ENCODE measurements at places on chromosomes 1 and 21.
A peak's percentile ranks its signal among the peaks of the same experiment; 100 is the strongest.

DNA sequence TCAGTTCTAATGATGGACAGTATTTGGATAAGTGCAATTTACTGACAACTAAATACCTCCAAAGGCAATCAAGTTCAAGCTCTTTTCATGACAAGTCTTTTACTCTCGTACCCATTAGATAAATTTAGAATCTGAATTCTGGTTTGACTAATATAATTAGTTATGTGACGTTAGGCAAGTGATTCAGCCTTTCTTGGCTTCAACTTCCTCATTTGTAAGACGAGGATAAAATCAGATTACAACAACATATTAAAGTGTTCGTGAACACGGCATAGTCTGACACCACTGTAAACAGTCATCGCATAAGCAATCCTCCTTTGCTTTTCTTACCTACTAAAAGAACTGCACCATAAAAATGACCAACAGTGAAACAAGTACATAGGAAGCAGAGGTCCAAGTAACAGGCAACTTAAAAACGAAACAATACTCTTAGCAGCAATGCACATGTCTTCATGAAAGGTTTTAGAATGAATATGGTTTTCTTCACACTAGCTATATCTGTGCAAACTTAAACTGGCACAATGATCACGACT is 25.7 kb downstream of the COA6 start:
- DNase-seq = no peak

- DNase-seq = no peak
Observed at GRCh38 chr1:54429838-54430237, 23.6 kb upstream of the SSBP3 start.

GRCh38 chr1:177984136-177984525 is 14.3 kb upstream of the SEC16B start:
- peak; percentile 31 for DNase-seq

DNA sequence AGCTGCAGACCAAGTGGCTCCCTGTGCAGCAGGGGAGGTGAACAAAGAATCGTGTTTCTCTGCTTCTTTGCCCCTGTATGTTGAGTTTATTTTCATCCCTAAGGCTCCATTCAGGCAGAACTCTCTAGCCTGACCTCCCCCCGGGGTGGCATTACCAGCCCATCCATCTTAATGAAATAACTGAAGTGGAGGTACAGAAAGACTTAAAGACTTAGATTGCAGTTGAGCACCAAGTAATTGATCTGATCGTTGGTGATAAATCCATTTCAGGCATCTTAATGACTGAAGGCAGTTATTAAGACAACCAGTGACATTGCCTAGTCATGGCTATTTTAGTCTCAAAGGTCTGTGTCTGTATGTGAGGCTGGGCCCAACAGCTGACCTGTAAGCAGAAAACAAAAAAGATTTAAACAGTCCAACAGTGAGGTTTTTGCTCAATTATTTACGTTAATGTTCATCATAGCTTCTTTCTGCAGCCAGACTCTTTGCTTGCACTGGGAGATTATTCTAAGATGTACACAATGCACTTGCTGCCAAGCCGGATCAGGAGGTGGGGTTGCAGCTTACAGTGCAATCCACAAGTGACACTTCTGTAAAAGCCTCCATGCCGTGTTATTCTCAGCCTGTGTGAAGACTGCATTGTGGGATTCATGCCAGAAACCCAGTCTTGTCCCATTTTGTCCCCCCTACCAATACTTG is 363.0 kb upstream of the DUSP10 start:
- DNase-seq = no peak

GRCh38 chr1:59052166-59052590 is 244.7 kb upstream of the FGGY start:
- no peak for DNase-seq

DNA sequence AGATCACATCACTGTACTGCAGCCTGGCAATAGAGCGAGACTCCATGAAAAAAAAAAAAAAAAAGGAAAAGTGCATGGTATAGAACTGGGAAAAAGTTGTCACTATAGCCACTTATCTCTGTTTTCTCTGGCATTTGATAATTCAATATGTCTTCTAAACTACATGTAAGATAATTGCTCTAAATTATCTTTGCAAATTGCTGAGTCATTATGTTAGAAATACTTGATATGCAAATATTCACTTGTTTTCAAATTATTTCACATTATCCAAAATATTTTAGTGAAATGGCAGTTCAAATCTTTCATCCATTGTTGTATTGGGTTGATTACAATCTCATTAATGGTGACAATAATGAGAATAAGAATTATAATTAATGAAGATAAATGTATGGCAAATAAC is 1455.1 kb downstream of the KCNT2 start:
- DNase-seq = no peak

DNA sequence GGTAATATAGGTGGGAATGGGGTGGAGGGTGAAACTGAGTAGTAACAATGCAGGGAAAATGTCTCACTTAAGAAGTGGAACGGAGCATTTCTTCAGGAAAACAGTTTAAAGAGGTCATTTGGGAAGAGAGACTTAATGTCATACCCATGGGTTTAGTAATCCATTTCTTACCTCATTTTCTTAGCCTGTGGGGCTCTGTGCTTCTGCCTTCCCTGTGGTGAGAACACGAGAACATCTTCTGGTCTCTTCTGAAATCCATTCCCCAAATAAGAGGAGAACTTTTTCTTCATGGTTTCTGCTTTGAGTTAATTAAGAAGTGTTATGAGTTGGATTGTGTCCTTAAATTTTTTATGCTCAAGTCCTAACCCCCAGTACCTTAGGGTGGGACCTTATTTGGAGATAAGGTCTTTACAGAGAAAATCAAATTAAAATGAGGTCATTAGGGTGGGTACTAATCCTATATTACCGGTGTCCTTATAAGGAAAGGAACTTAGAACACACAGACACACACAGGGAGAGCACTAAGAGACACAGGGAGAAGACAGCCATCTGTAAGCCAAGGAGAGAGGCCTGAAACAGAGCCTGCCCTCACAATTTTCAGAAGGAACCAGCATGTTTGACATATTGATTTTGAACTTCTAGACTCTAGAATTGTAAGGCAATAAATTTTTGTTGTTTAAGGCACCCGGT is 5.4 kb downstream of the CCDC190 start:
- DNase-seq = no peak

GRCh38 chr1:225654277-225654597 is 1.3 kb upstream of the ENAH start:
- no peak for DNase-seq

DNA sequence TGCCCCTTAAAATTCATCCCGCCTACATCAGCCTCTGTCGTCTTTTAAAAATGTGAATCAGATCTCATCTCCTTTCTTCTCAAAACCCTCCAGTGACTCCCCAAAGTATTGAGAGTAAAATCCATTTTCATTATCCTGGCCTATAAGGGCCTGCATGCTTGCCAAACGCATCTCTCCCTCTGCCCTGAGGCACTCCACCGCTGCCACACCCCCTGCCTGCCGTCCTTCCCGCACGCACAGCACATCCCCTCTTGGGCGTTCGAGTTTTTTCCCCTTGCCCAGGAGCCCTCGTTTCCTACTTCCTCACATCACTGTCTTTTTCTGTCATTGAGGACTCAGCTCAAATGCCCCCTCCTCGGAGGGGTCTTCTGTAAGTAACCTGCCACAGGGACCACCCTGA is 53.3 kb upstream of the MTR start:
- no peak for DNase-seq

DNA sequence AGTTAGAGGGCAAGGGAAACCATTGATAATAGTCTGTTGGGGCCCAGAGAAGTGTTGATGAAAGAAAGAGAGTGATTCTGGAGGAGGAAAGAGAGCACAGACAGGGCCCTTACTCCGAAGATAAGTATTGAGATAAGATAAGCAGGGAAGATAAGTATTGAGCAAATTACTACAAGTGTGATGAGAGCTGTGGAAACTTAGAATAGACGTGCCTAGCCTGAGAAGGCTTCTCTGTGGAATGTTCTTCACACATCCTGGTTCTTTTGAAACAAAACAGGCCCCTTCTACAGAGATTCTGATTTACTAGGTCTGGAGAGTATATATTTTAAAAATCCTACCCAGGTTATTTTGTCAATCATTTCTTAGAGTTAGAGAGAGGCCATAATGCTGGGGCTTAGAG is 26.4 kb downstream of the FNBP1L start:
- DNase-seq = no peak

- no peak for DNase-seq
Observed at GRCh38 chr1:158942490-158942889, 11.1 kb downstream of the PYHIN1 start.

GRCh38 chr1:33133478-33134105 is 48.3 kb downstream of the TRIM62 start:
- DNase-seq = no peak

DNA sequence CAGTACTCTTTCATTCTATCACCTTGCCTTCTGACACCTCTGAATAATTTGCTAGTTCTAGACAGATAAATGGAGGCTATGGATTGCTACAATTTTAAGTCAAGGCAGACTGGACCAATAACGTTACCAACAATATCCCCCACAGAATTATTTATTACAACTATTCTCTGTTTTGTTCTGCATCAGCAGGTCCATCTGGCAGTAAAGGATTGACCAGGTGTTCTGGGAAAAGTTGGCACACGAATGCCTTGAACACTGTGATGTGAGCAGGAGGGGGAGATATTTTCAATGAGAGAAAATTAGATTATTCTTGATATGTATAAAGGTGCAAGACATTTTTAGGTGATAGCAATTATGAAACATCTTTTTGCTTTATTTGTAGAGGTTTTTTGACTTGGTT is 718.8 kb upstream of the TMPRSS15 start:
- DNase-seq = no peak

DNA sequence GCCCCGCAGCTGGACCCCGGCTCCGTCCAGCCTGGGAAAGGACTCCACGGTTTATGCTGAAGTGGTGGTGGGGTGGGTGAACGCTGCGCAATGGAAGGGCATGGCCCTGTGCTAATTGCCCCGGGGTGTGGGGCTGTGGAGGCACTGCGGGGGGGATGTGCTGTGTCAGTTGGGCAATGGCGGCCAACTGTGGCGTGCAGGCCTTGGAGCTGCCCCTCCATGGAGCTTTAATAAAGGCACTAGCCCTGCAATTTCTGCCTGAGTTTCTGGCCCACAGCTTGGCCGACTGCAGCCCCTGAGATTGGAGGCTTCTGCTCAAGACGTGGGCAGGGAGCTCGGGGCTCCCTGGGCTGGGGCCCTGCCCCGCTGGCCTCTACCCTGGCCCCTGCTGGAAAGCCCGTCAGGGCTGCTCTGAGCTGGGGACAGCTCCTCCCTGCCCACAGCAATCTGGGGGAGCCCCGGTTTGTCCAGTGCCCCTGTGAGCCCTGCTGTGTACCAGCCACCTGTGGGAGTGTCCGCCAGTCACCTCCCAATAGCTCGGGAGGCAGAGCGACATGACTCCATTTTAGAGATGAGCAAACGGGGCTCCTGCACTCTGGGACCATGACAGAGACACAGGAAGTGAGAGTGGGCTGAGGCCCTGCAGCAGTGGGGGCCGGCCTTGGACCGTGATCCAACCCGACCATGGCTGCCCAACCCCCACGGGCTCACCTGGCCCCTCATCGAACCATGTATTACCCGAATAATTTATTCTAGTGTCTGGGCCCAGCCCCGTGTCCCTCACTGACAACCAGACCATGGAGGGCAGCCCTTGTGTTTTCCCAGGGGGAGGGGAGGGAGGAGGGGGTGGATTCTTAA is 8.7 kb upstream of the TNFRSF14 start:
- peak; percentile 52 for DNase-seq

- no peak for DNase-seq
Observed at GRCh38 chr1:94772230-94772641, 47.9 kb upstream of the SLC44A3 start.

GRCh38 chr1:31467005-31467674 is 54.1 kb downstream of the SERINC2 start:
- DNase-seq = no peak

DNA sequence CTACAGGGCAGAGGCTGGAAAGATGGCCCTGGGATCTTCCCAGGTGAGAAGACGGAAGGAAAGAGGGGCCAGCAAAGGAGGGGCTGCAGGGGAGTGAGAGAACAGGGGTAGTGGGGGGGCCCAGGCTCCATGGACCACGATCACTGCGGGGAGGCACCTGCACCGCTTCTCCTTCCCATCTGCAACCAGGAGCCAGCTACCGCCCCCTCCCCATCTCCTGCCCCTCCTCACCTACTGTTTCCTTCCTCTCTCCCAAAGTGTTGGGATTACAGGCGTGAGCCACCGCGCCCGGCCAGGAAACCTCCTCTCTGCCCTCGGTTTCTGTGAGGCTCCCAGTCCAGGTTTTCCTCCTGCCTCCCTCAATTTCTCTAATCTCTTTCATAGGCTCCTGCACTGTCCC is 19.4 kb downstream of the KIAA2013 start:
- no peak for DNase-seq

GRCh38 chr1:215529571-215529970 is 37.5 kb upstream of the KCTD3 start:
- DNase-seq = no peak

GRCh38 chr21:41752231-41752681 is 14.6 kb downstream of the RIPK4 start:
- DNase-seq = peak; percentile 95
